ENCODE measurements at places on chromosomes 3 and 15.

DNA sequence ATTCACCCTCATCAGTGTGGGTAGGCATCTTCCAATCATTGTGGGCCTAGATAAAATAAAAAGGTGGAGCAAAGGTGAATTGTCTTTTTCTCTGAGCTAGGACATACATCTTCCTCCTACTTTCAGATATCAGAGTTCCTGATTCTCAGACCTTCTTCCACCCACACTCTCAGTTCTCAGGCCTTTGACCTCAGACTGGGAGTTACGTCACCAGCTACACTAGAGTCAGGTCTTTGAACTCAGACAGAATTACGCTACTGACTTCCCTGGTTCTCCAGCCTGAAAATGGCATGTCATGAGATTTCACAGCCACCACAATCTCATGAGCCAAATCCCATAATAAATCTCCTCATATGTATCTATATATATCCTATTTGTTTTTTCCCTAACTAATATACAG, 39.0 kb downstream of the STRIT1 start:
- no peak for DNase-seq

DNA sequence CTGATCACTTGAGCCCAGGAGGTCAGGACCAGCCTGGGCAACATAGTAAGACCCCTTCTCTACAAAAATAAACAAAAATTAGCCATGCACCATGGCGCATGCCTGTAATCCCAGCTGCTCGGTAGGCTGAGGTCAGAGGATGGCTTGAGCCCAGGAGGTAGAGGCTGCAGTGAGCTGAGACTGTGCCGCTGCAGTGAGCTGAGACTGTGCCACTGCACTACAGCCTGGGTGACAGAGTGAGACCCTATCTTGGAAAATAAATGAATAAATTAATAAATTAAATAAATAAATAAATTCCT, 10.8 kb downstream of the SHISA5 start:
- DNase-seq, result no peak

DNA sequence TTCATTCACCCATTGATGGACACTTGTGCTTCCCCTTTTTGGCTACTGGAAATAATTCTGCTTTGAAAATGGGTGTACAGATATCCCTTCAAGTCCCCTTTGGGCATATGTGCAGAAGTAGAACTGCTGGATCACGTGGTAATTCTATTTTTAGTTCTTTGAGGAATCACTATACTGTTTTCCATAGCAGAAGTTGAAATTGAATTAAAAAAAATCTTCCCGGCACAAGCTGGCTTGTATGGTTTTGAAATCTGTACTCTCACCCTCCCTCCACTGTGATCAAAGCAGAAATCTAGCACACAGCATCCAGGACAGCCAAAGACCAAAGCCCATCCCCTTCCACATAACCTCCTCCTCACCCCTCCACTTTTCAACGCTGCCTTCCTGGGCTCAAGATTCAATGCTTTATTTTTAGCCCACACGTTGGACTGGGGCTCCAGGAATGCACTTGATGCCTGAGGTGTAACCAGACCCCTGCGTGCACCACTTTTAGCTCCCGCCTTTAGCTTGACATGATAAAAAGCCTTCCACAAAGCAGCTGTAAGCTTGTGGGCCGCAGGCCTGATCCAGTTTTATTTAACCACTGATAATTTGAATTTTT, 29.9 kb downstream of the TMEM40 start:
- no peak for DNase-seq

DNA sequence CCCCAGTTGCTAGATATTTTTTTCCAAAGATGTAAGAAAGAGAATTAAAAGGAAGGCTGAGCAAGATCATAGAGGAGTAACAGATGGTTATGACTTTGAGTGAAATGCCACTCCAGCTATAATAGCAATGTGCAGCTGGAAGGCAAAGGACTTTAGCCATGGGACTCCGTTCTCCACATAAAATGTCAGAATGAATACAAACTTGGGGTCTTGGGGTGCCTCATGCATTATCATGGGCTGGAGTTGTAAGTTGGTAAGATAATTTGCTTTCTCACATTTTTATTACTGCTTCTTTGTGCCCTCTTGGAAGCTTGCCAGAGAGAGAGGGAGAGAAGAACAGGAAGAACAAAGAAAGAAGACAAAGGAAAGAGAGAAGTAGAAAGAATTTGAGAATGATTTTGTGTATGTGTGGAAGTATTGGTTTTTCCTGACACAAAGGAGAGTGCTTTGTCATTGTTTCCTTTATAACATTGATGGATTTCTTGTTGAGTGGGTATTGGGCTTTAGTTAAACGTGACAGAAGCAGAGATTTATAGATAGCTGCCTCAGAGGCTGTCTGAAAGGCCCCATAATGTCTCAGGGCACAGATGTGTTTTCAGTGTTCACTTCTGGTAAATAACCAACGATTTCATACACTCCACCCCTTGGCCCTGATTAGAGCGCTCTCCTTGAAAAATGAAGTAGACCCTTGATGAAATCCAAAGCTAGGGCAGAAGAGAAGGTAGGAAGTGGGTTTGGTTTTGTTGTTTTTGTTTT, 715.3 kb downstream of the NR2F2 start:
- DNase-seq, result no peak

DNA sequence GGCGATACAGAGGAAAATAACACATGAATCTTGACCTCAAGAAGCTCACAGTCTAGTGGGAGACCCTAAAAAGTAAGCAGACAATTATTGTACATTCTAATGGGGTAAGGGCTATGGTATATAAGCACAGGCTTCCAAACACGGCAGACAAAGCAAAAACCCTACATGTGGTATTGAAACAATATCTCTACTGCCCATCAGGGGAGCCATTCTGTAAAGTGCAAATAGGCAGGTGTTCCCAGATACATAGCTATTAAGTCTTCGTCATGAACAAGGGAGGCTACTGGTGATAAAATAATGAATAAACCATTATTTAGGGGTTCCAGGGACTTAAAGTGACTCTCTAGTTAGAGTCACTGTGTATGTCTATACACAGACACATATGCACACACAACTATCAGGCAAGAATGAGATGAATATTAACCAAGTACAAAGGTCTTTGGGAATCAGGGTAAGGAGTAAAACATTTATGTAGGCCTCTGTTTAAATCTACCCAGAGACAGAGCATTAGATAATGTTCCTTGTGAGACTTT, 38.7 kb upstream of the ASB14 start:
- no peak for DNase-seq

- DNase-seq, result no peak
These were observed 260.3 kb upstream of the TPM1 start for GRCh38 chr15:62782071-62782841.

DNA sequence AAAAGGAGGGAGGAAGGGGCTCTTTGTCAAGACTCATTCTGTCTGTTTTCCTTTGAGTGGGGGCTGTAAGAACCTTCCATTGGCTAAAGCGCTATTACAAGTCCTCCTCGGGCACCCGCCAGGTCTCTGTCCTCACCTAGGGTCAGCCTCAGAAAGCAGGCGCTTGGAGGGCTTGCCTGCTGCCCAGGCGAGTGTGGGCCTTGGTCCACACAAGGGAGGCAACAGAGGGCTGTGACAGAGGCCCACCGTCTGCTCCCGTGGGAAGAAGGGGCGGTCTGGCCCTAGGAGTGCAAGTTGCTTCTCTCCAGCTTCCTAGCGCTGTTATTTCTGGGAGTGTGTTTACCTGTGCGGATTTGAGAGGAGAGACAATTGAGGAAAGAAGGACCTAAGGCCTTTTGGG, 24.0 kb upstream of the EHD4 start:
- DNase-seq, result no peak

- DNase-seq, result no peak
These were observed 62.4 kb upstream of the P3H2 start for GRCh38 chr3:190183121-190183520.

DNA sequence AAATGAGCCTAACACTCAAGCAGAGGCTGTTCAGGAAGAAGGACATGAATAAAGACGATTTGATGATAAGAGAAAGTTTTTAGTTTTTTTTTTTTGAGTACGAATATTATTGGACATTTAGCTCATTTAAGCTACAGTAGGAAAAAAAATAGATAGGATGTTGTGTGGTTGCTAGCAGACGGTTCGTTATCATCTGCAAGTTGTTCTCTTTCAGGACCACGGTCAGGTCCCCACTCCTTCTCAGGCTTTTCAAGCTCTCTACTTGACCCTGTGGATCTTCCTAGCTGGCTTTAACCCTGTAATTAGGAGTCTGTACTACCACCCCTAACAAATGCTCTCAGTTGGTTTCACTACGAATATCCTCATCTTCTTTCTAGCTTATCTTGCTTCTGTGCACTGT, 1.1 kb downstream of the KCNH8 start:
- DNase-seq, result peak; percentile 1

- no peak for DNase-seq
These were observed 123.6 kb downstream of the MBNL1 start for GRCh38 chr3:152392272-152392880.

DNA sequence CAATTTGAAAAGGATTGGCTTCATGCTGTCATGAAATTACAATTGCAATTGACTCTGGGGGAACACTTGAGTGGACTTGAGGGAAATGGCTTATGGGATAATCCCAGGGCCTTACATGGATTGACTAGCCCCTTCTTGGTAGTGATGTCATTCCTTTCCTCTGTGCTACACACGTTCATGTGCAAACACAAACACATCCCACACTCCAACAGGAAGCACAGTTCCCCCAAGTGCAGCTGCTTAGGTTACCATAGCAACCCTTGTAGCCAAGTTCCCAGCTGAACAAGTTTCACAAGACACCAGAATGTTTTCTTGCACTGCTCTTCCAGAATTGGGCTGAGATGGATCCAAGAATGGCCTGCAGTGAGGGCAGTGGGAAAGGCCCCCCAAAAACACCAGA, 217.0 kb downstream of the ZNF621 start:
- DNase-seq, result no peak

- no peak for DNase-seq
These were observed 444.7 kb downstream of the MAGI1 start for GRCh38 chr3:65593780-65594752.

GRCh38 chr3:192858849-192859585, 58.6 kb downstream of the MB21D2 start:
- no peak for DNase-seq

DNA sequence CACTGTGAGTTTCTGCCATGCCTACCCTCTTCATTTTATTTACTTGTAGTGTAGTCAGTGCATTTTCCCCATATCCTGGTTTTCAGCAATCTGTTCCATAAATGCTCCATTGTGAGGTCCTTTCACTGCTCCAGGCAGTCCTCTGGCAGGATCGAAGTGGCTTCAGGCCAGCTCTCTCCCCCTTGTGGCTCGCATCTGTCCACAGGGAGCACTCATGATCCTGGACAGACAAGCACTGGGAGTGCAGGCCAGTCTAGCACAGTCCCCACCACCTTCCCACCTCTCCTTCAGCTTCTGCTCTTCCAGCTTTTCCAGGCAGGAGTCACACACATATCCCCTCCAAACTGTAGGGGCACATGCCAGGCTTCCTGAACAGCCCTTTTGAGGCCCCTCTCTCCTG, 173.6 kb downstream of the PPM1L start:
- no peak for DNase-seq

DNA sequence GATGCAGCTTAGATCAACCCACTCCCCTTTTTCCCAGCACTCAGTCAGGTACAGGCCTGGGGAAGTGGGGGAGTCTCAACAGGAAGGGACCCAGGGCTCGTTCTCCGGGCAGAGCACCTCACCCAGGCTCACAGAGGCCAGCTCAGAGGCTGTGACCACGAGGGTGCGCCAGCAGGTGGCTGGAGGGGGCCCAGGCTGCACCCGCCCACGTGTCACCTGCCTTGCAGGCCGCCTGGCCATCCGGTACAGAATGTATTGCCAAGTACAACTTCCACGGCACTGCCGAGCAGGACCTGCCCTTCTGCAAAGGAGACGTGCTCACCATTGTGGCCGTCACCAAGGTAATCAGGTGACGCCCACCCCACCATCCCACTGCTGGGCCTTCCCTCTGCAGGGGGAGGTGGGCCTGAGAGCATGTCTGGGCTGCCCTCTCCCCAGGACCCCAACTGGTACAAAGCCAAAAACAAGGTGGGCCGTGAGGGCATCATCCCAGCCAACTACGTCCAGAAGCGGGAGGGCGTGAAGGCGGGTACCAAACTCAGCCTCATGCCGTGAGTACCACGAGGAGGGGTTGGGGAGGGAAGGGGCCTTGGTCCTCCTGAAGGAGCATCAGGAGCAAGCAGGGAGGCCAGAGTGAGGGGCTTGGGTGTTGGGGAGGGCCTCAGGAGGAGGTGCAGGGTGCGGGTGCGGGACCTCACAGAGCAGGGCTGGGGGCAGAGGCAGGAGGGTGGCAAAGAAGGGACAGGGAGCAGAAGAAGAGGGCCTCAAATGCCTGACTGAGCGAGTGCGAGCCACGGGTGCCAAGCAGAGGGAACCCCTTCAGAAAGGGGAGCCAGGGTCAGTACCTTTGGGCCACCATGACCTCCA, 14.0 kb upstream of the LMAN1L start:
- DNase-seq, result no peak

GRCh38 chr3:83226751-83227150, 1465.3 kb upstream of the GBE1 start:
- no peak for DNase-seq

DNA sequence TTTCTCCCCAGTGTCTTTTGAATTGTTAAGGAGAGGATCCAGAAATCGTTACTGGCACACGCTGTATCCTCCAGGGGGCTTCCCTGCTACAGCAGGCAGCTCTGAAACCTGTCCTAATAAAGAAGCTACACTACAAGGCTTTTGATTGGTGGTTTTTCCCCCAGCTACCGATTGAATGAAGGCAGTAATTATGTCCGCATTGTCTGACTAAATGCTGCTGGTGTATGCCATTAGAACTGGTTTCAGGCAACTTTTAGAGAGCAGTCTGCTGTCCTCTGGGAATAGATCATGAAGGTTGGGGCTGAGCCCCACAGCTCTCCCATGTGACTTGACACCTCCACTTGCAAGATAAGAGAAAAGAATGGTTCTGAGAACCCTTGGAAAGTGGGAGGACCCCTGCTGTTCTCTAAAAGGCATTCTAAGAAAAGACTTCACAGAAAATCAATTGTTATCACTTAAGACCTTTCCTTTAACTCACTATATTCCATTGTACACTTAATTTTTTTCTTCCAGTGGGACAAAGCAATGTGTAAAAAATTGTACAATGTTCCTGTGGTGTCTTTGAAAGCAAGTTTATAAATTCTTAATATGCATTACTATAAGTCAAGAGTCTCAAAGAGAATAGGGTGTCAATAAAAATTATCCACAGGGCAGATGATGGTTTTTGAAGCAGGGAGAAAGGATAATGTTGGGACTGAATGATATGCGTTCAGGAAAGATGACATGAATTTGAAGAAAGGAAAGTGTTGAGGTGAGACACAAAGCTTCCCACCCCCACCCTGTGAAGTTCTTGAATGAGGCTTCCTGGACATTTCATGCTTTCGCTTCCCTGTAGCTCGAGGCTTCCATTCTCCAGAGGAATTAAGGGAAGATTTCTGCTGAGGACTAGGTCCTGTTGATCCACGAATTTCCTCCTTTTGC, 53.0 kb upstream of the DAZL start:
- no peak for DNase-seq

DNA sequence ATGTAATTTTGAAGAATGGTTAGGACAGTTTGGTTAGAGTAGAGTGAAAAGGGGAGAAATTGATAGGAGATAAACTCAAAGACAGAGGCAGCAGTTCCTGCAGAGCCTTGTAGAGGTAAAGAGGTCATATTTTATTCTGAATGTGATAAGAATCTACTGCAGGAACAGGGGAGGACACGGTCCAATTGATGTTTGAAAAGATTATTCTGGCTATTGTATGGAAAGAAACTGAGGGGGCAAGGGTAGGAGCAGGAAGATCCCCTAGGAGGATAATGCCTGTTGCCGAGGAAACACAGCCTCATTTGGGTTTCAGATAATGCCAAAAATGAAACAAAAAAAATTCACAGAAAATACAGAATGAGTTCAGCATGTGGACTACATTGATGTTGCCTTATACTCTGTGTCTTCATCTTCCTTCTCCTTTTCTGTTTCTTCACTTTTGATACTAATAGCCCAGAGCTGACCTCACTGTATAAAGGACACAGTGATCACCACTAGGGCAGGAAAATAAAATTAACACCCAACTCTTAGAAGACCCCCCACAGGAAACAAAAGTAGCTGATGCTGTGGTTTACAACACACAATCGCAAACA, 454.6 kb upstream of the UBE2E2 start:
- DNase-seq, result no peak
